Astrocyte (in vitro differentiated cells and primary cell): ENCODE measurements at places on chromosomes 7 and 10. TPM values are rescaled to one million over a fixed set of nuclear protein-coding genes. Genes with fewer than 3 reads are reported as not detected.

- H3K27me3 ChIP-seq: no peaks in the 10 kb centered on the region
- H3K27ac ChIP-seq: peak overlapping the region; percentile 68
- peak; percentile 83 for DNase-seq
- peak overlapping the region; percentile 42 for H3K4me3 ChIP-seq
- H3K4me1 ChIP-seq: peaks cover 18% of the 10 kb centered on the region
These were observed 120.7 kb downstream of the SRPK2 start for GRCh38 chr7:105268056-105268455.

DNA sequence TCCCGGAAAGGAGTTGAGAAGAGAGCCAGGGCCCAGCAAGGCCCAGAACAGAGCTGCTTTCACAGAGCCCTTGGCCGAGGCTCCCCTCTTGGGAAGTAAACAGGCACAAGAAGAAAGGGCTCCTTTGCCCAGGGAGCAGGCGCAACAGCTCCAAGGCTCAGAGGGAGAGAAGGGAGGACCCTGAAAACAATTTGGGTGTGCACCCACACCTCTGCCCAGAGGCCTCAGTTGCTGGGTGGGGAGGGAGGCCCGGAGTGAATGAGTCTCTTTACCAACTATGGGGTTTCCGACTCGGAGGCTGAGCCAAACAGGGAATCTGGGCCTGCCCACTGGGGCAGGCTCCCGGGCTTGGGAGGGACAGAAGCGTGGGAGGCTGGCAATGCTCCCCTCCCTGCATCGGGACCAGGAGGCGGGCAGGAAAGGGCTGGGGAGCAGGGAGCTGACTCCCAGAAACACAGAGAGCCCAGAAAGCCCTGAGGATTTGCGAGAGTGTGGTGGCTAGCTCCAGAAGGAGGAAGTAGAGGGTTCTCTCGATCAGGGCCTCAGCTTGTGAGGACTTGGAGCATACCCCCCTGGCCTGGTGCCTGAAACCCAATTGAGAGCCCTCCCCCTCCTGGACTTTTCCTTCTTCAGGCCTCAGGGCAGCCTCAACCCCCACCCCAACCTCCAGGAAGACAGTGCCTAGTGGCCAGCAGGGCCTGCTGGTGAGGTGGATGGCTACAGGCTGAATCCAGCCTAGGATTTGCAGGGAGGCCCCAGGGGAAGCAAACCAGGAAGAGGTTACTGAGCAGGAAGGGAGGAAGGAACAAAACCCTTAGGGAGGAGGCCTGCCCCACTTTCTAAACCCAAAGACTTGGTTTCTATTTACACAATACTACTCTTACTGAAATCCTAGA lies 6.2 kb downstream of the C10orf105 start:
- no peaks in the 10 kb centered on the region for H3K36me3 ChIP-seq
- H3K27me3 ChIP-seq: peaks cover 4% of the 10 kb centered on the region
- DNase-seq: peak; percentile 80
- H3K27ac ChIP-seq: no peak overlapping the region
- H3K4me3 ChIP-seq: no peak overlapping the region
- H3K4me1 ChIP-seq: peaks cover 7% of the 10 kb centered on the region

DNA sequence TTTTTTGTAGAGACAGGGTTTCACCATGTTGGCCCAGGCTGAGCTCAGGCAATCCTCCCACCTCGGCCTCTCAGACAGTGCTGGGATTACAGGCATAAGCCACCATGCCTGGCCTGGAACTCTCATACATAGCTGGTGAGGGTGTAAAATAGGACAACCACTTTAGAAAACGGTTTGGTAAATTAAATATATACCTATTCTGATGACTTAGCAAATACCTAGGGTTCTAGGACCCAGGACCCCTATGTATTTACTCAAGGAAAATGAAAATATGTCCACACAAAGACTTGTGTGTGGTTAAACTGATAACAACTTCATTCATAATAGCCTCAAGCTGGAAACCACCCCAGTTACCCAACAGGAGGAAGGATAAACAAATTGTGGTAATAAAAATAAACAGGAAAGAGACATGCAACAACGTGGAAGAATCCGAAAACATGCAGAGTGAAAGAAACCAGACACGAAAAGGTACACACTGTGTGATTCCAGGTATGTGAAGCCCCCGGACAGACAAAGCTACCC lies 52.7 kb downstream of the CARD11 start:
- no peaks in the 10 kb centered on the region for H3K27me3 ChIP-seq
- no peak overlapping the region for H3K27ac ChIP-seq
- no peak for DNase-seq
- no peaks in the 10 kb centered on the region for H3K4me1 ChIP-seq
- no peaks in the 10 kb centered on the region for H3K36me3 ChIP-seq
- H3K4me3 ChIP-seq: no peak overlapping the region

GRCh38 chr10:98314532-98315284 lies 46.7 kb upstream of the LOXL4 start:
- DNase-seq: no peak
- H3K27ac ChIP-seq: no peak overlapping the region
- H3K27me3 ChIP-seq: no peaks in the 10 kb centered on the region
- no peaks in the 10 kb centered on the region for H3K36me3 ChIP-seq

DNA sequence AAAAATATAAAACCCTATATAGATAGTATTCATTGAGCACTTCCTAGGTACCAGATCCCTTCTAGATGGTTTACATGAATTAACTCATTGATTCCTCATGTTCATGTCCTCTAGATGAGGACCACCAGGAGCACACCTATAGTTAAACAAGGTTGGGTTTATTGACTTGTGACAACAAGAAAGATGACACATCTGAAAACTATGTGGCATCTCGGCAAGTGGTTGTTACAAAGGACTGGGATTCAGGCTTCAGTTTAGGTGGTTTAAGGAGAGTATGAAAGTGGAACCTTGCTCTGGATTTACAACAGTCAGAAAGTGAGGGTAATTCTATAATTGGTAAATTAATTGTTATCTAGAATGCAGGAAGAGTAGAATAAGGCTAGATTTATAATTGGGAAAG lies 99.0 kb upstream of the PHF14 start:
- H3K27ac ChIP-seq: no peak overlapping the region
- no peaks in the 10 kb centered on the region for H3K4me1 ChIP-seq
- DNase-seq: no peak
- H3K27me3 ChIP-seq: no peaks in the 10 kb centered on the region
- H3K4me3 ChIP-seq: no peak overlapping the region
- H3K36me3 ChIP-seq: no peaks in the 10 kb centered on the region

DNA sequence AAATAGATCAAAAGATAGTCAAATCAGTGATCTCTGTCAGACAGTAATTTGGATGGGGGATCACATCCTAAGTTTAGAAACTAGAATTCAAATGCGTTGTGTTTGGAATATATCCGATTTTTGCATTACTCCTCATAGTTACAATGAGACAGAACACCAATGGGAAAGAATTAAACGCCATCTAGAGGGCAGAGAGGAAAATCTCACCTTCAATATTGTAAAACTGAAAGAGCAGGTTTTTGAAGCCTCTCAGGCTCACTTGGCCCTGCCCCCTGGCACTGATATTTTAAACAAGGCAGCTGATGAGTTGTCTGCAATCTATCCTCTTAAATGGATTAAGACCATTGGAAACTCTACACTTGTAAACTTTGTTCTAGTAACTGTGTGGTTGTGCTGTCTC lies 17.7 kb downstream of the FRG2B start:
- H3K4me1 ChIP-seq: no peaks in the 10 kb centered on the region
- H3K27ac ChIP-seq: no peak overlapping the region
- no peak for DNase-seq
- H3K27me3 ChIP-seq: no peaks in the 10 kb centered on the region
- H3K36me3 ChIP-seq: no peaks in the 10 kb centered on the region

DNA sequence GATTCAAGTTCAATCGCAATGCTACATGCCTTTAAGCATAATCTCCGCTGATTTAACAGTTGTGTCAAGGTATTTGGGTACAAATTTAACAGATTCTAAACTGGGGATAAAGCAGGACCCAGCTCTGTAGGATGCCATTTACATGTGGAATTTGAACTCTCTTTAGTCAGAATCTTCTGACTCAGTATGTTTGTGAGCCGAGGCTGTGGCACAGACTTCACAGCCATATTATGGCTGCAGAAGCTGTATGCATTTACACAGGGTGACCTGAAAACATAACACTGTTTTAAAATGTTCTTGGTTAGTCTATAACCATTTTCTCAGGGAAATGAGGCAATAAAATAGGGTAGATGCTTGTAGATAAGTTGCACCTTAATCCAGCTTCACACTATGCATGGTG lies 8.7 kb downstream of the PDLIM1 start:
- no peak overlapping the region for H3K4me3 ChIP-seq
- H3K4me1 ChIP-seq: peaks cover 25% of the 10 kb centered on the region
- H3K27me3 ChIP-seq: no peaks in the 10 kb centered on the region
- DNase-seq: no peak
- no peaks in the 10 kb centered on the region for H3K36me3 ChIP-seq
- H3K27ac ChIP-seq: no peak overlapping the region

DNA sequence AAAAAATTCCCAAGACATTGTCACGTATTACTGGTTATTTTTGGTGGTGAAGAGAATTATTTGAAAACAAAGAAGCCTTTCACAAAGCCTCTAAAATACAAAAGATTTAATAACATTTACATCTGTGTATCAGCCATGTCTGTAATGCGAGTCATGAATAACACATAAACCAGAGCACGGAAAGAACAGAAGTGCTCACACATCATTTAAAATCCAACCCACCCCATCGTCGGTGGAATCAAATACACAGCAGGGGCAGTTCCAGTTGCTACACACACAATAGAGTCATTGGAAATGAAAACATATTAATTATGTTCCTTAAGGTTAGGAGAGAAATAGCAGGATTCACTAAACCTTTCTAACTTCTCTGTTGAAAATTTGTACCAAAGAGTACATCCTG lies 1097.3 kb downstream of the KCNMA1 start:
- no peak overlapping the region for H3K4me3 ChIP-seq
- H3K36me3 ChIP-seq: no peaks in the 10 kb centered on the region
- H3K27ac ChIP-seq: no peak overlapping the region
- peaks cover 10% of the 10 kb centered on the region for H3K4me1 ChIP-seq

GRCh38 chr7:30681331-30681797 lies 892 bp downstream of the CRHR2 start:
- peaks cover 6% of the 10 kb centered on the region for H3K4me1 ChIP-seq
- H3K36me3 ChIP-seq: no peaks in the 10 kb centered on the region
- no peak overlapping the region for H3K4me3 ChIP-seq
- DNase-seq: no peak
- H3K27me3 ChIP-seq: peaks cover 73% of the 10 kb centered on the region
- H3K27ac ChIP-seq: no peak overlapping the region

- H3K27me3 ChIP-seq: no peaks in the 10 kb centered on the region
- no peaks in the 10 kb centered on the region for H3K36me3 ChIP-seq
- H3K4me1 ChIP-seq: no peaks in the 10 kb centered on the region
- DNase-seq: no peak
- no peak overlapping the region for H3K4me3 ChIP-seq
- H3K27ac ChIP-seq: no peak overlapping the region
These were observed 109.9 kb downstream of the SLC25A13 start for GRCh38 chr7:96211954-96212353.

- H3K4me3 ChIP-seq: no peak overlapping the region
- H3K27me3 ChIP-seq: no peaks in the 10 kb centered on the region
- DNase-seq: no peak
- H3K36me3 ChIP-seq: no peaks in the 10 kb centered on the region
- H3K4me1 ChIP-seq: peaks cover 7% of the 10 kb centered on the region
- no peak overlapping the region for H3K27ac ChIP-seq
These were observed 332.0 kb upstream of the LRGUK start for GRCh38 chr7:133795068-133795665.

GRCh38 chr10:19775296-19775695 lies 40.9 kb upstream of the PLXDC2 start:
- no peaks in the 10 kb centered on the region for H3K27me3 ChIP-seq
- no peaks in the 10 kb centered on the region for H3K36me3 ChIP-seq
- no peaks in the 10 kb centered on the region for H3K4me1 ChIP-seq

- DNase-seq: no peak
- peak overlapping the region; percentile 29 for H3K4me3 ChIP-seq
These were observed 4.1 kb downstream of the KCNIP2 start for GRCh38 chr10:101839416-101840063.

DNA sequence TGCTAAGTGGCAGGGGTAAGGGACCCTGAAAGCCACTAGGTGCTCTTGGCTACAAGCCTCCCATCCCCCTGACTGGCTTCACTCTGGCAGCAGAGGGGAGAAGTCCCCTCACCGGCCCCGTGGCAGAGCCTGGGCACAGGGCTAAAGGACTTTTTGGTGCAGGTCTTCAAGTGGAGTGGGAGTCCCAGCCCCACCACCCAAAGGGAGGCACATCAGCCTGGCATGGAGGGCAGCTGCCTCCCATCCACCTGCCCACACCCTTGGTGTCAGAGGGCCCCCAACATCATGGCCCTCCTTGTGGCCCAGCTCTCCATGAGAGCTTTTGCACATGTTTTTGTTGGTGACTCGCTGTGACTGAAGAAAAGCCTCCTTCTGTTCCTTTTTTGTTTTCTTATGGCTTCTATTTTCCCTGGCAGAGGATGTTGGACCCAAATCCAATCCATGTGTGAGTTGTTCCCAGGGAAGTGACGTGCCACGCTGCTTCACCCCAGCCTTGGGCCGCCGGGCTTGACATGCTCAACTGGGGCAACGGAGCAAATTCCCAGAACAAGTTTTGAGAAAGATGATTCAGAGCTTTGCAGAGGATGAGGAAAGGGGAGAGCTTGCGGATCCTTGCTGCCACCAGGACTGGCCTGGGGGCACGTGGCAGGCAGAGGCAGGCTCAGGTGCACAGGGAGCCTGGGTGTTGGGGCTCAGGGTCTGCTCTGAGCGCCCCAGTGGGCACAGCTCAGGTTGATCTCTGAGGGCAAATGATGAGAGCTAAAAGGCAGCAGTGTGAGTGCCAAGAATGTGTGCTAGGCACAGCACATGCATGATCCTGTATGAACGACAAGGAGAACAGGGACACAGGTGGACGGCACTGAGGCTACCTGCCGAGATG lies 1.9 kb upstream of the AEBP1 start:
- DNase-seq: peak; percentile 53
- no peaks in the 10 kb centered on the region for H3K36me3 ChIP-seq
- H3K27me3 ChIP-seq: no peaks in the 10 kb centered on the region
- H3K4me1 ChIP-seq: peaks cover 29% of the 10 kb centered on the region
- no peak overlapping the region for H3K4me3 ChIP-seq

GRCh38 chr10:114262496-114262895 lies 23.4 kb downstream of the VWA2 start:
- no peak overlapping the region for H3K27ac ChIP-seq
- no peaks in the 10 kb centered on the region for H3K36me3 ChIP-seq
- H3K27me3 ChIP-seq: no peaks in the 10 kb centered on the region
- H3K4me1 ChIP-seq: peaks cover 24% of the 10 kb centered on the region

The FZD1 gene
- 5.4 and 6.8 TPM in 2 replicates for total RNA-seq

The IFIT2 gene
- 36.0 and 42.0 TPM in 2 replicates for total RNA-seq

The HOXA3 gene
- total RNA-seq: not detected in 2 replicates

The EMX2 gene
- total RNA-seq: not detected in 2 replicates
